ENCODE measurements at places on chromosomes 11 and 22. TPM values are rescaled to one million over a fixed set of nuclear protein-coding genes. Genes with fewer than 3 reads are reported as not detected.

Gene PNPLA5
- not detected for total RNA-seq

Gene CLMP
- total RNA-seq: 12.2 TPM

Gene MS4A4E
- 13.7 TPM for total RNA-seq

Gene GLYAT
- not detected for total RNA-seq

Gene BAD
- total RNA-seq: 33.4 TPM

Gene CEP126
- total RNA-seq: 3.8 TPM

Gene CASP5
- total RNA-seq: 12.5 TPM

Gene CCDC157
- total RNA-seq: 4.0 TPM

Gene LARGE1
- 22.7 TPM for total RNA-seq

Gene EHF
- not detected for total RNA-seq

Measured in spleen (tissue), 13 donors.